ENCODE measurements at places on chromosomes 11 and 22. TPM values are rescaled to one million over a fixed set of nuclear protein-coding genes. Genes with fewer than 3 reads are reported as not detected.

SCUBE2 gene
- 0.29 TPM for total RNA-seq

TSGA10IP gene
- total RNA-seq: not detected

LUZP2 gene
- not detected for total RNA-seq

OR5B21 gene
- total RNA-seq: not detected

GGA1 gene
- 21.8 TPM for total RNA-seq

MMP13 gene
- total RNA-seq: 0.08 TPM

RAG2 gene
- total RNA-seq: not detected

CARD16 gene
- 0.17 TPM for total RNA-seq

RTN4R gene
- total RNA-seq: 15.5 TPM

SEC14L2 gene
- 68.1 TPM for total RNA-seq

ISX gene
- total RNA-seq: not detected

PSMA1 gene
- total RNA-seq: 182 TPM

TIGD3 gene
- total RNA-seq: 1.1 TPM
